ENCODE measurements at places on chromosomes 12 and 14.

DNA sequence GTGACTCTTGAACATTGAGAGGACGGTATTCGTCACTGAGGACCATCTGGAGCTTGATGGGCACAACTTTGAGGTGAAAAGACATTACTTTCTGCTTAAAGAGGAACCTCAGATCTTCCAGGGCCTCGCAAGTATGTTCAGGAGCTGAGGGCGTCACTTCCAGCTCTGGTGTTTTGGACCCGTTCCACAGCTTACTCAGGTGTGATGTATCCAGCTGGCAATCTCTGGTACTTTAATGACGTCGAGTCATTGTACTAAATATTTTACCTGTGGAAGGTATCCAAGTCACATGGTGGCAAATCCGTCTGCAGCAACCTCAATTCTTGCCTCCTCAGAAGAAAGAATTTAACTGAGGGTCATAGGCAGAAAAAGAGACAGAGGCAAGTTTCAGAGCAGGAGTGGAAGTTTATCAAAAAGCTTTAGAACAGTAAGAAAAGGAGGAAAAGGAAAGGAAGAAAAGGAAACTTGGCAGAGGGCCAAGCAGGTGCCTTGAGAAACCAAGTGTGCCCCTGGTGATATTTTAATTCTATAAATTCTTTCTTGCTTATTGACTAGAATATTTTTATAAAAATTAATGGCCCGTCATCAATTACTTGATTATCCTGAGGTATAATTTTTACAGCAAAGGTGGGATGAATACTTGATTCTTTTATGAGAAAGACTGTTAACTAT, 250.6 kb downstream of the AEBP2 start:
- no peak for DNase-seq

- DNase-seq: no peak
Measured at GRCh38 chr14:68536018-68536410, 256.9 kb downstream of the ZFP36L1 start.

DNA sequence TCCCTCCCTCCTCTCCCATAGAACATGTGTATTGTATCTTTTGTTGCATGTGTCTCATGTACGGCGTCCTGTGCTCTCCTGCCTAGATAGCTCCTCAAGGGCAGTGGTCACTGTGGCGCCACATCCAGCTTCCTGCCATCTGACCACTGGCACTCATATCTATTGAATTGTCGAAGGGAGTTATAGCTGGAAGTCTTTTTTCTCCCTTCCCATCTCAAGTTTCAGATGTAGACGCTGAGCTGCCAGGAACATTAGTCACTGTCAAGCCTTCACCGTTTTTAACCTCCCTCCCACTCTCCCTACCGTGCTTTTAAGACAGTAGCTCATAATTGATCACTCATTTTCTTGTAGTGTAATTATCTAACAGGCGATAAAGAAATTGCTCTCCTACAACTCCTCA, 33.0 kb downstream of the MTHFD1 start:
- DNase-seq: no peak

DNA sequence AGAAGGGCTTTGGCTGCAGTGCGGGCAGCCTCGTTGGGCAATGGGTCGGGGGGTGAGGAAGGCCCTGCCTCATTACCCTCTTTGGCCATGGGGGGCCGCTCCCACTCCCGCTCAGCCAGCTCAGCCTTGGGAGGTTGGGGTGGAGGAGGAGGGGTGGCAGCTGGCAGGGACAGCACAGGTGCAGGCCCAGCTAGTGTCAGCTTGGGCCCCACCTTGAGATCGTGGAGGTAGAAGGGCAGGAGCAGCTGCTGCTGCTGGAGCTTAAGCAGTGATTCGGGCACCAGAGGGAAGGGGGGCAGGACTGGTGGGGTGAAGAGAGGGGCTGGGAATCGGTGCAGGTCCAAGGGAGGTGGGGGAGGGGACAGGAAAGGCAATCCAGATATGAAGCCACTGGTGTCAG, 26.0 kb downstream of the ZFHX2 start:
- DNase-seq: no peak

DNA sequence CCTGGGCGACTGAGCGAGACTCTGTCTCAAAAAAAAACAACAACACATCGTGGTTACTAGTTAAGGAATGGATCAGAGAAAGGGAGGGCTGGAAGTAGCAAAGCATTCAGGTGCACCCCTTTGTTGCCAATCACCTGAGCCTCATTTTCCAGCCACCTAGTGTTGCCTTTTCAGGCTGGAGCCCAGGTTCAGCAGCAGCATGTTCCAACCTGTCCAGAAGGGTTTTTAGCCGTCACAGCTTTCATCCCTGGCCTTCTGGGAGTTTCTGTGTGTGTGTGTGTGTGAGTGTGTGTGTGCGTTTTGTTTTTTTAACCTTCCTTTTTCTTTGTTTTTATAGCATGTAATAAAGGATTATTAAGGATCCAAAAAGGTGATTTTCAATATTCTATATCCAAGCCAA, 121.1 kb upstream of the ATF1 start:
- no peak for DNase-seq

DNA sequence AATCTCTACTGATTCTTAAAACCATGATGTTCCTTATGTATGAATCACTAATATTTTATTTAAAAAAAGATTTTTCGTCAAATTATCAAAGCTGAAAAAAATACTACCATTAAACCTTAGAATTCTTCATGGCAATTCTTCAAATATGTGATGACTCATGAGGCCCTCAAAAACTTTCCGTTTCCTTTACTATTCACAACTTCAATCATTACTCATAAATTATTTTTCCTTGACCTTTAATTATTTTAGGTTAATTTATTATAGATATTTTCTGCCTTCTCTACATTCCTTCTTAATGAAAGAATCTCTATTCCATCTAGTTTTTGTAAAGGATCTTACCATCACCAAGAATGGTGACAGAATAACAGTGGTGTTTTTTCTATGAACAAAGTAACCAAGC, 162.1 kb upstream of the SOX5 start:
- DNase-seq: no peak

DNA sequence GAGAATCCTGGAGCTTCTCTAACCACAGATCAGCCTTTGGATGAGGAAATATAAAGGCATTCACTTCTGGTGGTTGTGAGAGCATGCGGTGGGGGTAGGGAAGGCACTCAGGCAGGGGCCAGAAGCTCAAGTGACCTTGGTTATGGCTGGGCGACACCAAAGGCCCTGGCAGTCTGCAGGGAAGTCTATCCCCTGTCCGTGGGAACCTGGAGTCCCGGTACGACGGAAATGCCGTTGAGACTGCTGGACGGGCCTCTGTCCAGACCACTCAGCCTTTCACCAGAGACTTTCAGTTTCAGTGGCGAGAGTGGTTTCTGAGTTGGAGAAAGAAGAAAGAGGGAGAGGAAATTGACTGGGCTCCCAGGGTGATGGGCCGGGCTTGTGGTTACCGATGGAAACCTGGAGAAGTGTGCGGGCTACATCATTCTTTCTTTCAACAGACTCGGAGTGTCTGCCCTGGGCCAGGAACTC, 20.9 kb downstream of the ISCA2 start:
- peak; percentile 55 for DNase-seq

- no peak for DNase-seq
Measured at GRCh38 chr14:84340938-84341337, 1189.0 kb upstream of the FLRT2 start.

GRCh38 chr12:26286186-26286585, 90.8 kb downstream of the SSPN start:
- DNase-seq: no peak

- DNase-seq: no peak
Measured at GRCh38 chr14:31476131-31476866, 11.5 kb downstream of the GPR33 start.

- DNase-seq: no peak
Measured at GRCh38 chr14:69673104-69673503, 61.7 kb downstream of the SUSD6 start.

- DNase-seq: no peak
Measured at GRCh38 chr12:23751641-23752040, 197.8 kb downstream of the SOX5 start.

GRCh38 chr14:101781240-101782061, 19.9 kb downstream of the PPP2R5C start:
- DNase-seq: no peak

DNA sequence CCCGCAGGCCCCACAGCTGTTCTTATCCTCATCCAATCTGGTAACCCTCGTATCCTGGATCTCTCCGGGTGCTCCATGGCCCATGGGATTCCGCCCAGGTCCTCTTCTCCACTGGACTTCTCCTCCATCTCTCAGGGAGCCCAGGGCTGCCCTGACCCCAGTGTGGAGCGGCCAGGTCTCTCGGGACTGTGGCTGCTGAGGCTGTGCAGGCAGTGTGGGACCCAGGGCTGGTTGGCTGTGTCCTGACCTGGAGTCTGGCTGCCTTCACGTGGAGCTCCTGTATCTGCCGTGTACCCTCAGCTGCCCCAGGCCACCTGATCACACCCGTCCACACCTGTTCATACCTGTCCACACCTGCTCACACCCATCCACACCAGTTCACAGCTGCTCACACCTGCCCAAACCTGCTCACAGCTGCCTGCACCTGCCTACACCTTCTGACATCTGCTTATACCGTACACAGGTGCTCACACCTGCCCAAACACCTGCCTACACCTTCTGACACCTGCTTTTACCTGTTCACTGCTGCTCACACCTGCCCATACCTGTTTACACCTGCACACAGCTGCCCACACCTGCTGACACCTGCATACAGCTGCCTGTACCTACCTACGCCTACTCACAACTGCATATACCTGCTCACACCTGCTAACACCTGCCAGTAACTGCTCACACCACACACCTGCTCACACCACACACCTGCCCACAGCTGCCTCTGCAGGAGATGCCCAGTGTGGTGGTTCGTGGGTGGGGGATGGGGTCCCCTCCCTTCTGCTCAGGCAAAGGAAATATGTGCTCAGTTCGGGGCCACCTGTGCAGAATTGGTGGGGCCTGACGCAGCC, 92.2 kb downstream of the GALNT9 start:
- DNase-seq: no peak

GRCh38 chr12:25269701-25270100, 19.0 kb upstream of the KRAS start:
- DNase-seq: no peak

DNA sequence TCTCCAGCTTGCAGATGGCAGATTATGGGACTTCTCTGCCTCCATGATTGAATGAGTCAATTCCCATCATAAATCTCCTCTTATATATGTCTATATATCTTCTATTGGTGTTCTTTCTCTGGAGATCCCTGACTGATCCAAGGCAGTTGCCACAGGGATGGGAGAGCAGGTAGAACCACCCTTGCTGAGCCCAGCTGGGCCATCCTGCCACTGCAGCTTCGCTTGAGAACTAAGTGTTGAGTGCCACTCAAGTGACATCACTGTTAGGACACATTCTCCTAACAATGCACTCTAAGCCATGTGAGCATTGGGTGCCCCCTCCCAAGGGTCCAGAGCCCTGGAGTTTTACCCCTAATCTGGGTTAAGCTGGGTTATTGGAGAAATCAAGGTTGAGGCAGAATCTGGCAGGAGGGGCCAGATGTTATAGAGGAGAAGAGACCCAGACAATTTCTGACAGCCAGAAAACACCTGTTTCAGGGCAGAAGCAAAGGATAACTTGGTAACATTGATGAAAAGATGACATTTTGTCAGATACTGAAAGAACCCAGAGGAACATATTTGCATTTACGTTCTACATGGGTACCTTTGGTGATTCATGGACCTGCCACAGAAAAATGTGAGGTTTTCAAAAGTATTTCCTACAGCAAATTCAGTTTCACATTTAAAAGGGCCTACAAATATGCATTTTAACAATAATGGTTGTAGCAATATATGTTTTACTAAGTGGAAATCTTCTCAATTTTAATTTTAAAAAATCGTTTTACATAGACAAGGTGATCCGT, 57.2 kb upstream of the MAX start:
- DNase-seq: no peak

DNA sequence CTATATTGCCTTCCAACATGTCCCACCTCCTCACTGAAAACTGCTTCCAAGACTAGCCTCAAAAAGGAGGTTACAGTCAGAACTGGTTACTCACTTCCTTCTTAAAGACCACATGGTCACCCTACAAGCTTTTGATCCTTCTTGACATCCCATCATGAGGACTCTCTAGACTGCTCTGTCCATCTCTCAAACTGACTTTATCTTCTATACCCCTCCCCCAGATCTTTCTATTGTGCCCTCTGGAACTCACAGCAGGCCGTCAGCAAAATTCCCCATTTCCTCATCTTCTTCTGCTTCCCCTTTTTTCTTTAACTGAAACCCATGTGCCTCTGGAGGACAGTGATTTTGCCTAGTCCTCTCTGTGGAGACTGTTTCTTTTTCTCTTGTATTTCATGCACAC, 18.1 kb upstream of the IGF1 start:
- no peak for DNase-seq

DNA sequence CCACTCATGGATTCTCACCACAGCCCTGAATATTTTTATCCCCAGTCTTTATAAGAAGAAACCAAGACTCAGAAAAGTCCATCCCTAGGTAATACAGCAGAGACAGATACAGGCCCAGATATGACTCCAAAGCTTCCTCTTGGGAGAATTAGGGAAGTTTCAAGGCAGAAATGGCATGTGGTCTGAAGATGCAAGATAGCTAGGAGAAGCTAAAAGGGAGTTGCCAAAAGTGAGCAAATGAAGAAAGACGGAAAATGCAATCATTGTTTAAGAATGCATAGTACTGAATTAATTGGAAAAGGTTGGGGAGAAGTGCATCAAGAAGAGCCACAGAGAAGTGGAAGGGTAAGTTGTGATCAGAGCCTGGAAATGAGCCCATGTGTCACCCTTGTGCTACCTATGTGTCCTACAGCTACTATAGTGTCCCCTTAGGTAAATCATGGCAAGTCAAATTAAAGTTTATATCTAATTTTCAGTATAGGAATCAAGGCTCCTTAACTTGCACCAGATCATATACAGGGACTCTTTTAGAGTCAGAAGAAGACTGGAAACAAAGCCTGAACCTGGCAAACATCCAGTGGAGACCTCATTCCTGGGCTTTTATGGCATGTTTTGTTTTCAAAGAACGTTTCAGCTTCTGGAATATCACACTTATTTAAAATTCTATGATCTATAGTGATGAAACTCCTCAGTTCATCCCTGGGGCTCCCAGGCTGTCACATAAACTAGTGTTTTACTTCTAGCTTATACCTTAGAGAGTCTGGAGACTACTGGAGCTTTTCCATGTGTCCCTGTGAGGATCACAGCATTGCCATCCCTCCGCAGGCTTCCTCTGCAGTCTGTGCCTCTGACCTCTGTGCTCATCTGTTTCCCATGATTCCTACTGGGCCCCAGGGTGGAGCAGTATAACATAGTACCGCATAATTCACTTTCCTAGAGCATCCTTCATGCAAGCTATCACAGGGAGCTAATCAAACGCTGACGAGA, 189.0 kb upstream of the CDKN3 start:
- no peak for DNase-seq

DNA sequence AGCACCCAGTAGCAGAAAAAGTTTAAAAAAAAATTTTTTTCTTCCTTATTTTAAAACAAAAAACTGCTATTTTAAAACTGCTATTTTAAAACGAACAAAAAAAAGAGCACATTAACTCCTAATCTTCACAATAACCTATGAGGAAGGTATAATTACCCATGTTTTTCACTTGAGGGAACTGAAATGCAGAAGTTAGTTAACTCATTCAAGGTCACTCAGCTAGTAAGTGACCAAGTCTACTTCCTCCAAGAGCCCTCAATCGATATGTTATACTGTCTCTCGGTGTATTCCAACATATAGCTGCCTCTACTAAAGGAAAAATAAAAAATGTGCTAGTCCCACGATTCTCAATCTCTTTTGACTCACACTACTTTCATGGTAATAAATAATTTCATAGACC, 7.8 kb downstream of the RPAP3 start:
- DNase-seq: no peak
